ENCODE measurements at places on chromosomes 2 and 18.

GRCh38 chr18:74444104-74444503 is 13.0 kb downstream of the DIPK1C start:
- DNase-seq = no peak

GRCh38 chr18:79481046-79481790 is 85.5 kb downstream of the NFATC1 start:
- no peak for DNase-seq

GRCh38 chr2:122145856-122146255 is 390.4 kb downstream of the TSN start:
- DNase-seq = no peak

- no peak for DNase-seq
Observed at GRCh38 chr18:13300029-13300428, 81.5 kb downstream of the LDLRAD4 start.

DNA sequence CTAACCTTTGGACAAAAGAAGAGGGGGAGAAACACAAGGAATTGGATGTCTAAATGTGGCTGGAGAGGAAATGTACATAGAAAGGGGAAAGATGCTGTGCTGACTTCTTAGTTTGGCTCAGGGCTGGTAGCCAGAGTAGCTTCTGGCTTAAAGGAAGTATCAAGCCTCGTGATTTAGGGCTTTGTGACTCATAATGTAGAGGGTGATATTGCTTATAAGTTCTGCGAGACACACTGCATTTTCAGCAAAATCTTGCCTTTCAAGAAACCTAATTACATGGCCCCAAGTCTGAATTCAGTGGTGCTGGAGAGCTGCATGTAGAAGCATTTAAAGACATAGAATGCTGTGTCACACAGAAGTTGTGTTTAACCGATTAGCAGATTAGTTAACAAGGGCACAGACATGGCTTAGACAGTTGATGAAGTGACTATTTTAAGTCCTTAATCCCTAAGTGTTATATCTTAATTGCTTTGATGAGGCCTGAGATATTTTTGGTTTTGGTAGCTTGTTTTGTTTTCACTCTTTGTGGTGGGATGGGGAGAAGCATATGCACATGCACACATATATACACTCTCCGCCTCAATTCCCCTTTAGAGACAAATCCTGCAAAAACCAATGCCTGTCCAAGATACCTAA is 66.4 kb downstream of the EPAS1 start:
- no peak for DNase-seq

- no peak for DNase-seq
Observed at GRCh38 chr2:105540642-105541041, 141.8 kb upstream of the FHL2 start.

DNA sequence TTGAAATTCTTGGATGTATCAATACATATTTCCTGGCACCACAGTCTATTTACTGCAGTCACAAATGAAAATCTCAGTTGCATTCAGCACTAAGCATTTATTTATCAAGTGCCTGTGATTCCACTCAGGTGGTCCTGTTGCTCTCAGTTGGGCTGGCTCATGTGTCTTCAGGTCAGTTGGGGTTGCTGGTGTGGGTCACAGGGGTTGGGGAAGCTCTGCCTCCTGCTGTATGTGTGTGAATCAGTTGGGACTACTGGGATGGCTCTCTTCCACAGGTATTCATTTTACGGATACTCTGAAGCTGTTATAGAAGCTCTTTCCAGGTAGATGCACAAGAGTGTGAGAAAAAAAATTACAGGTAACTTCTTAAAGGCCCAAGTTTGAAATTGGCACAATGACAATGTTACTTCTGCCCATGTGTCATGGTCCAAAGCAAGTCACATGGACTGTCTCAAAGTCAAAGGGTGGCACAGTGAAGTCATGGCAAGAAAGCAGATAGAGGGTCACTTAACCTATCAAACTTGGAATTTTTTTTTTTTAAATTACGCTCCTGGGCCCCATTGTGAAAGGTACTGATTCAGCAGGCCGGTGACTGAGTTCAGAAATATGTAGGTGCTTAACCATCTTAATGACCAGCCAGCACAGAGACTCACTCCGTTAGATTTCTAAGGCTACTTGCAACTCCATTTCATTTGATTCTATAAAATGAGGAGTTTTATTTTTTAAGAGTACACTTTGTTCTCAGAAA is 249.2 kb upstream of the GCFC2 start:
- DNase-seq = no peak

GRCh38 chr2:58051445-58051844 is 4.8 kb downstream of the VRK2 start:
- DNase-seq = no peak

DNA sequence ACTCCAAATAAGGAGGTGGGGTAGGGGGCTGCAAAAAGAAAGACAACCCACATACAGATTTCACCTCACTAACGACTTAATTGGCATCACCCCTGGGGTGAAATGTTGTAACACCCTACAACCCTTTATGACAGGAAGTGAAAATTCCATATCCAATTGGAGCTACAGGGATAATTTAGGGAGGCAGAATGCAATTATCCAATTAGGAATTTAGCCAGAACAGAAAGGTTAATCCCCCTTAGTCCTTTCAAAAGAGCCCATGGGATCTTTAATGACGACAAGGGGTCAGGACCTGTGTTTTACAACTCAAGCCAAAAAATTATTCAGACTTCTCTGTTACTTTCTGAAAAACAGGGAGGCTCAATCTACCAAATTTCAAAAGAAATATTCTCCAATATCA is 1027.1 kb downstream of the TMEM182 start:
- DNase-seq = no peak

DNA sequence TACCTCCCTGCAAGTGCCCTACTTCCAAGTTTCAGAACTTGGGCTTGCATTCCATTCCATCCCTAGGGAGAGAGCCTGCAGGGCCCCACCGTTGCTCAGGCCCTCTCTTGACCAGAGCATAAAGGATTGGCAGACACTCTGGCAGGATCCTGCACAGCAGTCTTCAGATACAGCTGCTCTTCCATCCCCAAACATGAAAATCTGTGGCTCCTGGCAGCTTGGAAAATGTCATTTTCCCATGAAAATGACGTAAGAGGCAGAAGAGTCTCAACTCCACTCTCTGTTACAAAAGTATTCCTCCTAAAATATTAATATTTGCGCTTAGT is 162.6 kb downstream of the GFPT1 start:
- no peak for DNase-seq

GRCh38 chr2:165015052-165015642 is 59.8 kb upstream of the SLC38A11 start:
- peak; percentile 45 for DNase-seq

DNA sequence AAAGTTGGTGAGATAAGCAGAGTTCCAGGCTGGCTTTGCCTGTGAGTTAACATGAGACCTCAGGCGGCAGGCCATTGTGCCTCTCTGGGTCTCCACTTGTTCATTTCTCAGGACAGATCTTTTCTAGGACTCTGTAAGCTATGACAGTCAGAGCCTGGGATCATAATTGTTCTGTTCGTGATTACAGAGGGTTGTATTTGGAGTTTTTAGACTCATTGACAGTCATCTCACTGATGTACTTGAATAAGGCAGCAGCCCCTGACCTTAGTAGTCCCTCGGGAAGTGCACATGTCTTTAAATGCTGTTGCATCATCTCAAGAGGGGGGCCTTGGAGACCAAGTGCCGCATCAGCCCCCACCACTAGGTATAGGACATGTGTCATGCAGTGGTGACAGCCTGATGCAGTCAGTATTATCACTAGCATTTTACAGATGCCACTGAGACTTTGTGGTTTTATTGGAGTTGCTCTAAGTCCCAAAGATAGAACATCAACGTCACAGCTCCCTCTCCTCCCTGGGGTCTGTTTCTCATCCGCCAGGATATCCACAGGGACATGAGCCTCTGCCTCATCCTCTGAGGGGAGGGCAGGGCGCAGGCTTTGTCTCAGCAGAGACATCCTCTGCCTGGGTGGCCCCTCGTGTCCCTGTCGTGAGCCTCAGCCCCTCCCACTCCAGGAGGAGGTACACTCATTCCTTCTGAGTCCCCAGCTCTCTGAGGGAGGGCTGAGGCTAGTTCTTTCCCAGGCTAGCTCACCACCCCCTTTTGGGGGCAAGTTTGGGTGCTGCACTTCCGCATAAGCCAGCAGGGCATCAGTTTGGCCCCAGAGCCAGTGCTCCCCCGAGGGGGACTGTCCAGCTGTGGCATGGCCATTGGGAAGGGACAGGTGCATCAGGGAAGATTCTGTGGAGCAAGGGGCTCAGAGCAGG is 14.1 kb downstream of the GLI2 start:
- no peak for DNase-seq

DNA sequence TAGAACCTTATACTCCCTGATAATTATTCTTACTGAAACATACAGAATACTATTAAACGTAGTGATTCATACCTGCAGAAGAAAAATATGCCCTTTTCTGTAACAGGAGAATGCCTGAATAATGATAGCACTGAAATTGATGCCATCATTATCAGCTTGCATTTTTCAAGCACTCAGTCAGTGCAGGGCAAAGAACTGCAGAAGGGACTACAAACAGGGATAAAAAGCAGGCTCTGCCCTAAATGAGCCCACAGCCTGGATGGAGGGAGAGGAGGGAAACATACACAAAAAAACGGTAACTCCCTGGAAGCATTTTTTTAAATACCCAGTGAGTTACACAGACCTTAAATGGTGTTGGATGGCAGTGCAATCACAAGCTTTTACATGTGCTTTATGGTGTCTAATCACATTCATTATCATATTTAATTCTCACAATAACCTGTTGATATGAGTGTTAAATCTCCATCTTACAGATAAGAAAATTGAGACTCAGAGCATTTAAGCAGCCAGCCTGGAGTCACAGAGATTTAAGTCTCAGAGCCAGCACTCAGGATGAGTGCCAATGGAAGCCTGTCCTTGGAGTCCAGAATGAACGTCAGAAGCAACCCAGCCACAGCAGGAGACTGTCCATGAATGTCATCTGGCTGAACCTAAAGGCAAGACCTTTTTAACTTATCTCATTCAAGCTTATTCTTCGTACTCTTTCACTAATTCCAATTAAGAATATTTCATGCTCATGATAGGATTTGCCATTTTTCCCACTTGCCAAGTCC is 139.3 kb upstream of the CTNNA2 start:
- no peak for DNase-seq

GRCh38 chr2:199462956-199463692 is 5.4 kb upstream of the SATB2 start:
- DNase-seq = no peak

- peak; percentile 83 for DNase-seq
Observed at GRCh38 chr2:173079973-173080860, 4.6 kb downstream of the MAP3K20 start.

GRCh38 chr2:98911376-98912154 is 24.5 kb downstream of the CRACDL start:
- DNase-seq = no peak

GRCh38 chr2:46735108-46735691 is 180.4 kb downstream of the MCFD2 start:
- no peak for DNase-seq

GRCh38 chr2:170950221-170950761 is 21.2 kb downstream of the GORASP2 start:
- no peak for DNase-seq

- no peak for DNase-seq
Observed at GRCh38 chr18:40470723-40471122, 1484.3 kb upstream of the PIK3C3 start.

- DNase-seq = no peak
Observed at GRCh38 chr2:63514781-63515180, 73.5 kb downstream of the WDPCP start.

- no peak for DNase-seq
Observed at GRCh38 chr2:43123981-43124686, 102.3 kb downstream of the ZFP36L2 start.

GRCh38 chr18:43919551-43919950 is 642.3 kb upstream of the SYT4 start:
- no peak for DNase-seq

GRCh38 chr2:172790404-172790803 is 54.8 kb downstream of the RAPGEF4 start:
- DNase-seq = no peak

- DNase-seq = no peak
Observed at GRCh38 chr2:135047300-135047699, at the start of gene MAP3K19. MAP3K19 (minus strand) TSS chr2:135047447; CDS start chr2:135024647, 22,800 bp downstream.

DNA sequence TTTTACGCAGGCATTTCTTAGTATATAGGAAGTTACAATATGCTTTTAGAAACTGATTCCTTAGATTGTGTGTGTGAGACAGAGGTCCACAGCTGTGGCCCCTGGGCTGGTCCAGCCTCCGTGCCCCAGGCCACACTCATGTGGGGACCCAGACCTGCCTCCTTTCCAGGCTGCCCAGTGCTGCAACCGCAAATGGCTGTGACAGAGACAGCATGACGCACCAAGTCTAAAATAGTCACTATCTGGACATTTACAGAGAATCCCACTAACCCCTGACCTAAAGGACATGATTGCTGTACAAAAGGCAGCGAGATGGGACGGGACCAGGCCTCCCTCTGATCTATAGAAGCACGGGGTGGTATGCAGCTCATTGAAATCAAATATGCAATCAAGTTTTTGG is 152.2 kb downstream of the TMEM18 start:
- no peak for DNase-seq

GRCh38 chr2:176902454-176902853 is 310.1 kb upstream of the HNRNPA3 start:
- no peak for DNase-seq

DNA sequence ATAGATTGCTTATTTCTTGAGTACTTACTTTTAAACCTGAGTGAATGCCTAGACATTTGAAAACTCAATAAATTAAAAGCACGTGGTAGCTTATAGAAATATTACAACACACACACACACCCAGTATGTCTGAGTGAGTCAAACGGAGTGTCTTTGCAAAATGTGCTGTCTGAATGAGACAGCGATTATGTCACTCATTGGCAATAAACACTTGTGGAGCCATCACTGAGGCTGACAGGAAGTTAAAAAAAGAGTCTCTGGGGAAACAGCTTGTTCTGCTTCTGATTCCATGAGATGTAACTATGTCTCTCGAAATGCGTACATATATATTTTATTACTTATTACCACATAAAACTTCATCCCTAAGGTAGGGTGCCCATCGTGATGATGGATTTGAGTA is 22.3 kb upstream of the VPS4B start:
- DNase-seq = peak; percentile 87

DNA sequence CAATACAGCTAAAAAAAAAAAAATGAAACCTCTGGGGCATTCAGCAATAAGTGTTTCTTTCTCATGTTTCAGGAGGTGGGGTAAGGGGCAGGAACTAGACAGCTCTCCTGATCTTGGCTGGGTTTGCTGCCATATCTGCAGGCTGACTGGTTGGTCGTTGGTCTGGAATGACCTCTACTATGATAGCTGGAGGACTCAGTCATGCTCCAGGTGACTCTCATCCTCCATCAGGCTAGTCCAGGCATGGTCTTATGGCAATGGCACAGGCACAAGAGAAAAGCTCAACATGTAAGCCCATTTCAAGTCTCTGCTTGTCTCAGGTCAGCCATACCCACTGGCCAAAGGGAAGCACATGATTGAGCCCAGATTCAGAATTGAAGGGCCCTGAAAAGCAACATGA is 9.5 kb upstream of the SLC1A4 start:
- DNase-seq = no peak

DNA sequence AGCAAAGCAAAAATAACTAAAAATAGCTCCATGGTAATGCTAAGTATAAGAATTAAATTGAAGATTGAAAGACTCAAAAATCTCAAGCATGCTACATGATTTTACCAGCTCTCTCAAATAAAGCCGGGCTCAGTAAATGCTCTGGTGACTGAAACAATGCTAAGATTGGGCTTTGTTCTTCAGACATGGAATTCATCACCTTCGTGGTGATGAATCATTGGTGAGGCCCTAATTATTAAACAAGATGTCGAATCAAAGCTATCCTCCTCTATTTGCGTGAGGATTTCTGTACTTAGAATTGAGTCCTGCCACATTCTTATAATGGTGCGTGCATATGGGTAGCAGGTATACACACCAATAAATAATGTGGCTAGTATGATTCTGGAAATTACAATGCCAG is 58.8 kb upstream of the LRRTM1 start:
- DNase-seq = no peak
